ENCODE measurements at places on chromosomes 6 and 20. TPM values are rescaled to one million over a fixed set of nuclear protein-coding genes. Genes with fewer than 3 reads are reported as not detected.
A peak's percentile ranks its signal among the peaks of the same experiment; 100 is the strongest.

DNA sequence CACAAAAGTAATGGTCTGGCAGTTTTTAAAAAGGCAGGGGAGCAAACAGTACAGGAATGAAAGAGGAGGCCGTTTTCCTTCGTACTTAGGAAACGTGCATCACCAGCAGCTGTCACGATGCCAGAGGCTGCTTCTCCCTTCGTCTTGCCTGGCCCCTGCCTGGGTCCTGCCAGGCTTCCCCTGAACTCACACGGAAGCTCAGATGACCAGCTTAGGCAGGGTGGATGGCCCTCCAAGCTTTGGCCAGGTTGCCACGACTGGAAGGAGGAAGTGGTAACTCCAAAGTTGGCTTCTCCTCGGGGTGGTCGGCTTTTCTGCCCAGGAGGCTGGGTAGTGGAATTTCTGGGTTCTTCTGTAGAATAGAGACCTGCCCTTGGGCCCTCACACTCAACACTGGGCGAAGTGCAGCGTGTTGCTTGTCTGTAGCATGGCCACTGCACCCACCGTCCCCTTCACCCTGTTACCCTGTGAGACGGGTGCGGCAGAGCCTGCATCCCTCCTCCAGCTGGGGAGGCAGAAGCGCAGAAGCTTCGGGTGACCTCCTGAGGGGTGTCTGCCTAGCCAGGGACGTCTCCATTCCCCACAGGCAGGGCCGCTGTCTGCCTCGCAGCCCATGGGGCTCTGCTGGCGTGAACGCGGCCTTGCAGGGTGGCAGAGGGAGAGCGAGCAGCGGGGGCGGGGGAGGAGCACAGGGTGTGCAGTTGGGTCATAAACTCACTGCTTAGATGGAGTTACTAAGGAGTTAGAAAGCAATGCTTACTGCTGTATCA lies 18.4 kb upstream of the RBM38 start:
- H3K36me3 ChIP-seq, result peaks cover 87% of the 10 kb centered on the region
- no peaks in the 10 kb centered on the region for H3K27me3 ChIP-seq
- no peak overlapping the region for H3K27ac ChIP-seq
- DNase-seq, result no peak
- no peak overlapping the region for H3K4me3 ChIP-seq

DNA sequence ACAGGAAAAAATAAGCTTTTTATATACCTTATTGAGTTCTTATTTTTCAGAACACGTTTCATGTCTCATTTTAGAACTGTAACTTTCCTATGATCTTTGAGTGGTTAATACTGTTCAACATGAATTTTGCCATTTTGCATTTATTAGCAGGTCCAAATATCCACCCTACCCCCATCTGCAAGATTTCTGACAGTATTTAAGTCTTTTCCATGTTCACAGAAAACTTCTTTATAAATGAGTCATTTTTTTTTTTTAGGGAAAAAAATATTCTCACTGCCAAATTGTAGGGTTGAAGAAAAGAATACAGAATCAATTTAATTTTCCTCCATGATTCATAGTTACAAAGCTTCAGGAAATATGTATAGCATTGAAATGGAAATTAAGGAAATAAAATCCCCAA lies 101.8 kb downstream of the COL21A1 start:
- H3K36me3 ChIP-seq, result no peaks in the 10 kb centered on the region
- no peak overlapping the region for H3K4me3 ChIP-seq
- H3K27ac ChIP-seq, result no peak overlapping the region
- H3K4me1 ChIP-seq, result no peaks in the 10 kb centered on the region
- no peaks in the 10 kb centered on the region for H3K27me3 ChIP-seq

GRCh38 chr6:137866200-137866913 lies 702 bp upstream of the TNFAIP3 start:
- peaks cover 63% of the 10 kb centered on the region for H3K4me1 ChIP-seq
- peak overlapping the region; percentile 84 for H3K27ac ChIP-seq
- peaks cover 2% of the 10 kb centered on the region for H3K36me3 ChIP-seq

GRCh38 chr6:25596928-25597818 lies 54.8 kb upstream of the SCGN start:
- no peaks in the 10 kb centered on the region for H3K27me3 ChIP-seq
- H3K27ac ChIP-seq, result no peak overlapping the region
- DNase-seq, result no peak
- no peak overlapping the region for H3K4me3 ChIP-seq

DNA sequence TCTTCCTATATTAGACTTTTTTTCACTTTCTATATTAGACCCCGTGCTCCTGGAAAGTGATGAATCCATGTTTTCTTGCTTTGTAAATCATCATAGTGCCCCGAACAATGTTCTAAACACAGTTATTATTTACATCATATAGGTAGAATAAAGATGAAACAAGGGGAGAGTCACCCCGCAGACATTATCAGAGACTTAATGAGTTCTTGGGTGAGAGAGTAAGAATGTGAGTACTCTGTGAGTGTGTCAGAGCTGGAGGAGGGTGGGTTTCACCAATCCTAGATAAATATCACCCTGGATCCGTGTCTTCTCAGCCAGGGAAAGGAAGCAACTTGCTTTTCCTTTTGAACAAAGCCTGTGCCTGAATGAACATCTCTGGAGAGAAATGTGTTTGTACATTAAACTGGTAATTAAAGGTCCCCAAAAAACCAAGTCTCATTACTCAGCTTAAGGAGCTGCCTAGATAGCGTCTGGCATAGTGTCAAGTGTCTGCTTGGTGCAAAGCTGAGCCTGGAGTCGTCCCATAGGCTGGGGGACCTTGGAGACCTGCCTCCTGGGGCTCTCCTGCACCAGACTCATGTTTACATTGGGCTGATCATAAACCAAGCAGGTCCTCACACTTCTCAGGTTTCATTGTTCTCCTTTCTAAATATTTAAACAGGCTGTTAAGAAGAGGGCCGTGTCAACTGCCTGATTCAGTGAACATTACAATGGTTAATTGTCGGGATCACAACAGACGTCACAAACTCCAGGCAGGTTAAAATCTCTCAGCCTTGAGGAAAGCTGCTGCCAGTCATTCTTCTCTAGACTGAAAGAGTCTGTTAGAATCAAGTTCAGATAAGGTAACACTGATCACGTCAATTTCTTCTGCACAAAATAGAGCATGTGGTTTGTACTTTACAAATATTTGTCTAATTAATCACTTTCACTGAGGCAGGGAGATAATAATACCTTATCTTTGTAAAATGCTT lies 179.7 kb upstream of the MYLIP start:
- no peaks in the 10 kb centered on the region for H3K36me3 ChIP-seq
- H3K27ac ChIP-seq, result peak overlapping the region; percentile 23
- DNase-seq, result peak; percentile 80
- no peaks in the 10 kb centered on the region for H3K4me1 ChIP-seq
- no peaks in the 10 kb centered on the region for H3K27me3 ChIP-seq

GRCh38 chr6:75334266-75335040 lies 49.9 kb upstream of the TMEM30A start:
- H3K4me3 ChIP-seq, result no peak overlapping the region
- DNase-seq, result peak; percentile 66
- no peaks in the 10 kb centered on the region for H3K27me3 ChIP-seq
- H3K36me3 ChIP-seq, result no peaks in the 10 kb centered on the region
- no peaks in the 10 kb centered on the region for H3K4me1 ChIP-seq

DNA sequence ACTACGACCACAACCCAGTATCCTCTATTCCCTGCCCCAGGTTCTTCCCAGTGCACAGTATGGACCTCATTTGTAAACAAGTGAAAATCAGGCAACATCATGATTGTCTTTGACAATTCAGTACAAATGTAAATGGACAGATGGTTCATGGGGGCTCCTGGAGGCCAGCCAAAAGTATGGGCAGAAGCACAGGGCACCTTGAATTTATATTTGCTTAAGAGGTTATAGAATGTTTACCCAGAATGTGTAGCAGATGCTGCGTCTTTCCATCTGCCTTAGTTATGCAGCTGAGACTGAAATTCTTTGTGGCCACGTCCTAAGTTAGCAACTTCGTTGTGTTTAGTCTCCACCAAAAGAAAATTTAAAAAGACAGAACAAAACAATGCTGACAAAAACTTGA lies 559.6 kb upstream of the NRSN1 start:
- H3K4me3 ChIP-seq, result no peak overlapping the region
- H3K36me3 ChIP-seq, result no peaks in the 10 kb centered on the region
- peak; percentile 6 for DNase-seq
- H3K27me3 ChIP-seq, result no peaks in the 10 kb centered on the region
- no peak overlapping the region for H3K27ac ChIP-seq

- H3K27ac ChIP-seq, result no peak overlapping the region
- H3K36me3 ChIP-seq, result no peaks in the 10 kb centered on the region
- H3K27me3 ChIP-seq, result no peaks in the 10 kb centered on the region
- no peak overlapping the region for H3K4me3 ChIP-seq
Measured at GRCh38 chr6:165013701-165014100, 295.7 kb downstream of the C6orf118 start.

DNA sequence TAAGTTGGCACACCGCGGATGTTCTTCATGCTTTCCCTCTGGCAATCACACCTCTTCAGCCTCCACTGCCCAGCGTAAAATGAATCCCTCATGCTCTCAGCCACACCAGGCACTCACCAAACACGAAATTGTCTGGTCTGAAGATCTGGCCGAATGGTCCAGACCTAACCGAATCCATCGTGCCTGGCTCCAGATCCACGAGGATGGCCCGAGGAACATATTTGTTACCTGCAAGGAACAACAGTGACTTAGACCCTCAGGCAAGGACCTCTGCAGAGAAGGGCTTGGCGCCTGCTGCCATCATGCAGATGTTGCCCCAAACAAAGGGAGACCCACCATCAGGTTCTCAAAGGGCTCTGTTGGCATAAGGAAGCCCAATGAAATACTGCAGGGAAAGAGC lies 1.4 kb downstream of the TUBB2B start:
- no peak overlapping the region for H3K4me3 ChIP-seq
- H3K4me1 ChIP-seq, result peaks cover 49% of the 10 kb centered on the region
- no peak overlapping the region for H3K27ac ChIP-seq
- DNase-seq, result no peak
- H3K27me3 ChIP-seq, result peaks cover 22% of the 10 kb centered on the region

POM121L2 gene
- not detected for total RNA-seq

GUCA1A gene
- total RNA-seq, result not detected

ITPR3 gene
- total RNA-seq, result 149 TPM

SUN5 gene
- total RNA-seq, result not detected

MUC21 gene
- 1.7 TPM for total RNA-seq

WFDC5 gene
- total RNA-seq, result not detected
